Tibial nerve (tissue), 4 donors: ENCODE measurements at places on chromosomes 16 and 17.

DNA sequence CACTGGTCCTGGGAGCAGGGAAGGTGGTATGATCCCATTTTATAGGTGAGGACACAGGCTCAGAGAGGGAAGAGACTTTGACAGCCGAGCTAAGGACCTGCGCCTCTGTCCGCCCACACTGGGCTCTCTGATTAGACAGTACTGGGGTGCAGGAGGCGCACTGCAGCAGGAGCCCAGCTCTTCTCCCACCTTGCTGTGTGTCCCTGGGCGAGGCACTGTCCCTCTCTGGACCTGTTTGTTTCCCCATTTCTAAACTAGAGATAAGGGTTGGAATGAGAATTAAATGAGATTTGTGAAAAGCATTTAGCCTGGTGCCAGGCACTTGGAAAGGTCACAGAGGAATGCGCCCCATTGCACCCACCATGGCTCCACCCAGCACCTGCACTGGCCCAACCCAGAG lies 19.6 kb upstream of the GINS2 start:
- no peak for DNase-seq

DNA sequence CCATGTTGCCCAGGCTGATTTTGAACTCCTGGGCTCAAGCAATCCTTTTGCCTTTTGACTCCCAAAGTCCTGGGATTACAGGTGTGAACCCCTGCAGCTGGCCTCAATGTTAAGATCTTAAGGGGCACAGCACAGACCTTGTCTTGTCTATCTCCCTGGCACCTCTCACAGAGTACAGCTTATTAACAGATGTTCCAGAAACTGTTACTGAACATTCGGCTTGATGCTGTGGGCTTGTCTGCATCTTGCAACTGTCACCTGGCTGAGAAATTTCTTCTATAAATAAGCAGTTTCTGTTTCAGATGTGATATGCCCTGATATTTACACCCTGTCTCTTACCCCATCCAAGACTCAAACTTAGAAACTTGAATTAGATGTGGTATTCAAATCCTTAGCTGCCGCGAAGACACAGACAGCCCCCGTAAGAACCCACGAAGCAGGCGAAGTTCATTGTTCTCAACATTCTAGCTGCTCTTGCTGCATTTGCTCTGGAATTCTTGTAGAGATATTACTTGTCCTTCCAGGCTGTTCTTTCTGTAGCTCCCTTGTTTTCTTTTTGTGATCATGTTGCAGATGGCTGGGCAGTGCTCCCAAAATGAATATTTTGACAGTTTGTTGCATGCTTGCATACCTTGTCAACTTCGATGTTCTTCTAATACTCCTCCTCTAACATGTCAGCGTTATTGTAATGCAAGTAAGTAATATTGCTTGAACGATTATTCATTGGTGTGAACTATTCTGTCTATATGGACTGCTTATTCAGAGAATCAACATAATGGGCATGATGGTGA lies at the start of gene TNFRSF17:
TSS of gene TNFRSF17 (plus strand) at position 450 of the 791 bp plus-strand sequence. CDS start at position 565, 115 bp downstream.
- DNase-seq: no peak

DNA sequence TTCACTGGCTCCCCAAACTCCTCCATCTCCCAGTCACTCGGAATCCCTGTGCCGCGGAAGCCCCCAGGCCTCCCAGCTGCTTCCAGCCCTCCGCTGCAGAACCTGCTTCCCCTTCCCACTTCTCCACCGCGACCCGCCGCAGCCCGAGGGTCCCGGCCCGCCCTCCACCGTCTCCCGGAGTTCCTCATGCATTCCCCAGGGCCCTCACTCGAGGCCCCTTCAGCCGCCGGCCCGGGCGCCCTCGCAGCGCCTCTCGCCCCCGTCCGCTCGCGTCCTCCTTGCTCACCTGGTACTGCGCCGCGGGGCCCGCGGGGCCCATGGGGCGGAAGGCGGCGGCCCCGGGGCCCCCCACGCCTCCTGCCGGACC lies 329 bp downstream of the SMARCD2 start:
- DNase-seq: no peak

DNA sequence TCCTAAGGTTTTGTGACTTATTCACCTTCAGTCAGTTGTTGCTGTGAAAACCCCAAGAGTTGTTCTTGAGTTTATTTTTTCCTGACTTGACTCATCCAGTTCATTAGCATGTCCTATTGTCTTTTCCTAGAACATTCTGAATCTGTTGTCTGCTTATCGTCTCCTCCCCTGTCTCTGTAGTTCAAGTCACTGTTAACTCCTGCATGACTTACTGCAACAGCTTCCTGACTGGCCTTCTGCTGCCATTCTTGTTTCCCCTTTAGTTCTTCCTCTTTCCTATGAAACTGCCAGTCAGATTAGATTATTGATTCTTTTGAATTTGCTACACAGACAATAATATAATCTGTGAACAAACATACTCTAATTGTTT lies 161.5 kb downstream of the FTO start:
- DNase-seq: no peak

- DNase-seq: no peak
Measured at GRCh38 chr17:8821446-8822105, 22.4 kb upstream of the MFSD6L start.

- DNase-seq: no peak
Measured at GRCh38 chr17:58677194-58677880, 14.5 kb downstream of the TEX14 start.

DNA sequence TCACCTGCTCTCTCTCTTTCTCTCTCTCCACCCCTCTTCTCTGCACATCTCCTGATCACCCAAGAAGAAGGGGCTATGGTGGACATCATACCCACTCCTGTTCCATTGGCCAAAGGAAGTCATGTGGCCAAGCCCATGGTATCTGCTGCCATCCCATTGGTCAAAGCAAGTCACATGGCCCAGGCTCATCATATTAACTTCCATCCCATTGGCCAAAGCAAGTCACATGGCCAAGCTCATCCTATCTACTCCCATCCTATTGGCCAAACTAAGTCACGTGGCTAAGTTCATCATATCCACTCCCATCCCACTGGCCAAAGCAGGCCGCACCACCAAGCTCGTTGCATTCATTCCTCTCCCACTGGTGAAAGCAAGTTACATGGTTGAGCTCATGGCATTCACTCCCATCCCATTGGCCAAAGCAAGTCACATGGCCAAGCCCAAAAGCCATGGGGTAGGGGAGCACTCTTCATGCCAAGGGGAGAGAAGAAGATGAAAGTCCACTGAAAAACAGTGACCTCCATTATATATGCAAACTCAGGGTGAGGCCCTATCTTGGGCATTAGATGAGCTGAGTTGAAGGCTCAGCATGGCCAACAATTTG lies 29.2 kb downstream of the SNX20 start:
- no peak for DNase-seq

DNA sequence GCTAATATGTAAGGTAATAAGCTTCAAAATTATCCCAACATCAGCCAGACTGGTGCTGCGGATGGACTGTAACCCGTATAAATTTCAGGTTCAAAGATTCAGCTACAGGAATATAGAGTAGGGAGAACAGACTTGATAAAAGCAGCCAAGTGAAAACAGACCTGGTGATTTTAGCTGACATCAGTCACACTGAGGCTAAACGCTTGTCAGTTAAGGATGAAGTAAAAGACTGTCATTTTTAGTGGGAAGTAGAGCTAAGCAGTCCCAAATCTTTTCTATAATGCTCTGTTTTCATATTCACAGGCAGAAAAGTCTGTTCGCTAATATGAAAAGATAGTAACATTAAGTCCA lies 35.4 kb downstream of the CMTM4 start:
- DNase-seq: no peak

- no peak for DNase-seq
Measured at GRCh38 chr17:82860606-82861392, 21.0 kb upstream of the ZNF750 start.

GRCh38 chr16:20938426-20938825 lies 37.9 kb downstream of the LYRM1 start:
- DNase-seq: no peak

- no peak for DNase-seq
Measured at GRCh38 chr16:12965274-12965804, 63.9 kb downstream of the SHISA9 start.

- DNase-seq: no peak
Measured at GRCh38 chr17:75685499-75685898, 18.4 kb downstream of the SAP30BP start.
